ENCODE measurements at places on chromosomes 4 and X.

GRCh38 chr4:48175328-48175727 is 41.3 kb upstream of the TXK start:
- no peak for DNase-seq

DNA sequence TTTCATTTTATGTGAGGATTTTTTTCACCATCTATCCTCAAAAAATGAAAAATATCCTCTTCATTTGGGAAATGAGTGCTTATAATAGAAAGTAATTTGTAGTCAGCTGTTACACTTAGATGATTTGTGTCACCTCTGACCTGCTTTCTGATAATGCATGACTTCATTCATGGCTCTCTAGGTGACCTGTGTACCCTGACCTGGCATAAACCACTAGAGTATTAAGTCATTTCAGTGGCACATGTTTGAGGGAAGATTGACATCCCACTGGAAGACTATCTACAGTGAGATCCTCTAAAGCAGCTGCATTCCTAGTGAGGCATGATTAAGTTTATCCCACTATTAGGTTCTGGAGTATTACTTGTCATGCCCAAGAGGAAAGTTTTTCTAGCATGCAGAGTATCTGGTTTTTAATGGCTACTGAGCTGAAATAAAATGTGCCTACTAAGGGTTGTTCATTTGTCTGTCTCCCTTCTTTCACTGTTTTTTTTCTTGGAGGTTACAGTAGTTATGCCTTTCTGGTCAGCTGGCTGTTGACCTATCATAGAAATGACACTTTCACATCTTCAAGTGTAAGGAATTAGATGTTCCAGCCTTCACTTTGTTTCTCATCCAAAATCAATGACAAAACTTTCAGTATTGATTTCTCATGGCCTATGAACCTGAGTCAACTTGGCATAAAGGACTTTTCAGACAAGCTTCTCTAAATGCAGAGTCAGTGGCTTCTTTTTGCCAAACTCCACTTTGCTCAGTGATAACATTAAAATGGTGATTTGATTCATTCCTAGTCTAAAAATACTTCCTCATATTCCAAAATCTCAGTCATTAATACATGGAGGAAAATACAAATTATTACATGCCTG is 33.1 kb downstream of the TET2 start:
- DNase-seq, result no peak

DNA sequence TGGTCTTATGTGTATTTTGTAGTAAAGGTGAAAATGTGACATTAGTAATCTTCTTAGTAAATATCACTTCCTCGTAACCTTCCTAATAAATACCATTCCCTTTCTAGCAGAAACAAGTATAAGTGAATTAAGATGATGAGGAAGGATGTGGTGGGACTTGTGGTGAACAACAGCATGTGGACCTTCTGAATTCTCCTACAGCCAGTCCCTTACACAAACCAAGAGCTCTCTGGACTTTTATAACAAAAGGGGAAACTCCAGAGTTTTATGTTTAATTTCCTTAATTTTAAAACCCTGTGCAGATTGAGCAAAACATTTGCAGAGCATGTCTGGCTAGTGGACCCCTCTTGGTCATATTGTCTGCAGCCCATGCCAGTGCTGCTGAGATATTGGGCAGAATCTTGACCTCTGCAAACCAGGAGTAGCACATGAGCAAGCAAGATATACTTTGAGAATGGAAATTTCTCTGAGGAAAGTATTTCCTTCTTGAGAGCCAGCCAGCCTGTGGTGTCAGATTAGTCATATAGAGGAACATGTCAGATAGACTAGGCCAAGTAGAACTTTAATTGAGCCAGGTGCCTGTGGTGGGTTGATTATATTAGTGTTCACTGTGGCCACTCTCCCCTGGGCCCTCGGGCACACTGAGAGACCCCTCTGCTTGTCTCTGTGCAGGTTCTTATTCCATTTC is 328.2 kb downstream of the DKK2 start:
- DNase-seq, result no peak

DNA sequence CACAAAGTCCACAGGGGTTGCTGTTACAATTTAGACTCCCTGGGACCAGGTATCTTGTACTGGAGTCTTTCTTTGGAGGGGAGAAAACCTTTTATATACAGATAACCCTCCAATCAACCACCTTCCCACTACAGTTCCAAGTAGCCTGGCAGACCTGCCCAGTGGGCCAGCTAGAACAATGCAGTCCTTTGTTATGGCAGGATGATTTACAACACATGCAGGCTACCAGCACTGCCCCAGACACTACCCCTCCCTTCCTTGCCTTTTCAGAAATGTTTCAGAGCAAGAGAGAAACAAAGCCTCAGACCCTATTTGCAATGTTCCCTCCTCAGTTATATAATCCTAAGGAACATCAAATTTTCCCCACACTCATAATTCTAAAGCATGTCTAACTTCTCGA is 11.1 kb downstream of the RASL11B start:
- DNase-seq, result no peak

- DNase-seq, result peak; percentile 44
These were observed 1.7 kb upstream of the FGFRL1 start for GRCh38 chr4:1009542-1010394.

GRCh38 chr4:147734496-147734895 is 2.6 kb downstream of the ARHGAP10 start:
- no peak for DNase-seq

GRCh38 chrX:129726307-129727111 is 12.3 kb upstream of the XPNPEP2 start:
- peak; percentile 45 for DNase-seq

GRCh38 chrX:12162420-12162819 is 24.1 kb downstream of the FRMPD4 start:
- DNase-seq, result no peak

GRCh38 chr4:72770708-72771107 is 201.7 kb upstream of the ADAMTS3 start:
- DNase-seq, result no peak

DNA sequence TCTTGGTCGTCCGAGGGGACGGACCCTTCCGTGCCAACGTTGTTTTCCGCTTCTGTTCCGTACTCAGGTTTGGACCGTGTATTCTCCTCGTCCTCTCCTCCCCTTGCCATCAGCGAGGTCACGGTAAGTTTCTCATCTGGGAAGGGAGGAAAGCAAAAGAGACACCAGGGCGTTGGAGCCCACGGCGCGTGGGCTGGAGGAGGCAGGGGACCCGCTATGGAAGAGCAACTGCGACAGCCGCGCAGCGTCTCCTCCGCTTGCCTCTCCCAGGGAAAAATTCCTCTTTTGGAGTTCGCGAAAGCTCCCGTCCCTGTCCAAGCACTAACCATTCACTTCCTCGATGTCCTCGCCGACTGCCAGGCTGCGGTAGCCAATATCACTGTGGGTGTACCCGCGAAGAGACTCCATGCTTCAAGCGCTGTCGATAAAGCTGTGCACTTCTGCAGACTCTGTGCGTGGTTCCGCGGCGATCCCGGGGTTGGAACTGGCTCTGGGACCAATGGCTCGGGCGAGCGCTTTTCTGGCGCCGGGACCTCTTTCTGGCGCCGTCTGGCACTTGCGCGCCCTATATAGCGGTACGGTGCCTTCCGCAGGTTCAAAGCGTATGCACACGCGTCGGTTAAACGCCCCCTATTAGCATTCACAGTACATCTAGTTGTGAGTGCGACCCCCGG is at the start of gene ESX1:
ESX1 (minus strand) TSS at position 492 of the 674 bp plus-strand sequence; CDS start at position 408, 84 bp downstream.
- DNase-seq, result no peak

DNA sequence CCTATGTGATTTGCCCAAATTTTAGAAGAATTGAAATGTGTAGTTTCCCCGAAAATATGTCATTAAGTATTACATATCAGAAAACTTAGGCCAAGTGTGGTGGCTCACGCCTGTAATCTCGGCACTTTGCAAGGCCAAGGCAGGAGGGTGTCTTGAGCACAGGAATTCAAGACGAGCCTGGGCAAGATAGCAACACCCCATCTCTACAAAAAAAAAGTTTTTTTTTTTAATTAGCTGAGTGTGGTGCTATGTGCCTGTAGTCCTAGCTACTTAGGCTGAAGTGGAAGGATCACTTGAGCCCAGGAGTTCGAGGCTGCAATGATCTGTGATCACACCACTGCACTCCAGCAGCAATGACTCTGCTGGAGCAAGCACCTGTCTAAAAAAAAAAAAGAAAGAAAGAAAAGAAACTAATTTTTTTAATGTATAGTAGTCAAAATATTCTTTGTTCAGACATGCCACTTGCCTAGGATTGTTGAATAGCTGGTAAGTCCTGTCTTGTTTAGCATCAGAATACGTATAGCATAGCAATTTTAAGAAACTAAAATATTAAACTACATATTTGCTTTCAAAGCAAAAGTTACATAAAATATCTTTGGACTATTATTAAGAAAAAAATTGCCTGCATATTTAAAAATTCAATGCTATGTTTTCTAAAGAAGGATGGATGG is 40.1 kb upstream of the GAB1 start:
- DNase-seq, result no peak

- DNase-seq, result no peak
These were observed 54.2 kb downstream of the PLAC1 start for GRCh38 chrX:134603806-134604700.

DNA sequence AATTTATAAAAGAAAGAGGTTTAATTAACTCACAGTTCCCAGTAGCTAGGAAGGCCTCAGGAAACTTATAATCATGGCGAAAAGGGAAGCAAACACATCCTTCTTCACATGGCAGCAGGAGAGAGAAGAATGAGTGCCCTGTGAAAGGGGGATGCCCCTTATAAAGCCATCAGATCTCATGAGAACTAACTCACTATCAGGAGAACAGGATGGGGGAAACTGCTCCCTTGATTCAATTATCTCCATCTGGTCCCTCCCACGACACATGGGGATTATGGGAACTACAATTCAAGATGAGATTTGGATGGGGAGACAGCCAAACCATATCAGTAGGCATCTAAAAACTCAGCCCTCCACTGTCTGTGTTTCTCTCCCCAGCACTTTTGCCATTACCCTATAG is 22.4 kb downstream of the ANK2 start:
- DNase-seq, result no peak

- no peak for DNase-seq
These were observed 73.7 kb downstream of the SPCS3 start for GRCh38 chr4:176393306-176394013.

DNA sequence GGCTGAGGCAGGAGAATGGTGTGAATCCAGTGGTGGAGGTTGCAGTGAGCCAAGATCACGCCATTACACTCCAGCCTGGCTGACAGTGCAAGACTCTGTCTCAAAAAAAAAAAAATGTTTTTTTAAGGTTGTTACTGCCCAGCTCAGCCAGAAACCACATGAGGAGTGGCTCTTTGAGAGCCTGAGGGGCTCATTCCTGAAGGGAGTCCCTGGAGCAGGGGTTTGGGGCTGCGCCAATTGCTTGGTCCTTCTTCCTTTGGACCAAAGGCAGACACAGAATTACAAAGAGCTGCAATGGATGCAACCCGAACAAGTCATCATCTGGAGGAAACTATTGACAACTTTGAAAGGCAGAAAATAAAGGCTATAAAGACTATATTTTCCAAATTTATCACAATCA is 60.6 kb upstream of the WWC2 start:
- no peak for DNase-seq

DNA sequence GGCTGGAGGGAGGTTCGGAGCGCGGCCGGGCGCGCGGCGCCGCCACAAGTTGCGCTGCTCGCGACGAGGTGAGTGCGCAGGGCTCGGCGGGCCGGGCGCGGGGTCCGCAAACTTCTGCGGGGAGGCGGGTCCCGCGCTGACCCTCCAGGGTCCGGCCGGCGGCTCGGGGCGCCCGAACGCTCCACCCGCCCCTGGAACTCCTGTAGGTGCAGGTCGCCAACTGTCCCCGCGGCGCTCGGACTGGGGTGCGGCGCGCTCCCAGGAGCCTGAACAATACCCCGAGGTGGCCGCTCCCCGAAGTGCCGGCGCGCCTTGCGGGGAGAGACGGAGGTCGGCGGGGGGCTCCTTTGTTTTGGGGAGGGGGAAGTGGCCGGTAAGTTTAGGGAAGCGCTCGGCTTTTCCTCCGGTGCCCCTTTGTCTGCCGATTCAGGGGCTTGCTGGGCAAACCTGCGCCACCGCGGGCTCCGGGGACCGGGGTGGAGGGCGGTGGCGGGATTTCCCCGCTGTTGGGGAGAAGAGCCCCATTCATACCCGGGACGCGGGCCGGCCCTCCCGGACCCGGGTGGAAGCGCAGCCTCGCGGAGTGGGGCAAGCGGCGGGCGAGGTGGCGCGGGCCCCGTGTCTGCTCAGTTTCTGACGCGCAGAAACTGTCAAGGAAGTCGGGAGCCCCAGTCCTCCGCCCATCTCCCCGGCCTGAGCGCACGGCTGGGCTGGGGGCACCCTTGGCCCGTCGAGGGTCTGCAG is 694 bp downstream of the TBL1X start:
- no peak for DNase-seq

Data from putamen (tissue), 1 donor.